Activated CD4-positive, alpha-beta T cell treated with anti-CD3 and anti-CD28 coated beads for 4 hours (primary cell): ENCODE measurements at places on chromosomes 16 and 17.

DNA sequence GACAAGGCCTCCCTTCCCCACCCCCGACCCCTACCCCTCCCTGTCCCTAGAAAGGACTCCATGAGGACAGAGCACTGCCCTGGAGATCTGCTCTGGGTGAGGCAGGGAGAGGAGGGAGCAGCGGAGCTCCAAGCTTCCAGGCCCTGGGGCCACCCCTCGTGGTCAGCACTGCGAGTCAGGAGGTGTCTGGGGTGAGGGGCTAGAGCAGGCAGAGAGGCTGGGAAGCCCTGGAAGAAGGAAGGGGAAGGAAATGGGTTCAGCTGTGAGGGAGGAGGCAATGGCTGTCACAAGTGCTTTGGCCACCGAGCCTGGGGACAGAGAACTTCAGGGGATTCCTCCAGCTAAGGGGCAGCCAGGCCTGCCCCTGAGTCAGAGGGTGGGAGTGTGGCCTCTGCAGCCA lies 28.2 kb upstream of the DNAI2 start:
- DNase-seq, result no peak

DNA sequence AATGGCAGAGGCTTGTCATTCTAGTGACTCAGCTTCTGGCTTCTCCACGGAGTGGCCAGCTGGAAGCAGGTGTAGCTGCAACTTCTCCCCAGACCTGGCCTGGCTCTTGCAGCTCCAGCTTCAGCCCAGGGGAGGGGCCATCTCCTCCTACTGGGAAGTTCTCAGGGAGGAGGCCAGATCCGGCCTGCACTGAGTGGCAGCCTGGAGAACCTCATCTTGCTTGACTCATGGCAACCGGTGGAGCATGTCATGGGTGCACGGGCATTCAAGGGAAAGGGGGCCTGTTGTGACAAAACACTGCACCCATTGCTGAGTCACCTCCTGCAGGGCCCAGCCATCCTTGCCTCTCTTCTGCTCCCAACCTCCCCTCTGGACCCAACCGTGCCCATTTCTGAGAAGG lies 273.9 kb upstream of the MAF start:
- no peak for DNase-seq

GRCh38 chr17:39306509-39307212 lies 80.9 kb upstream of the STAC2 start:
- no peak for DNase-seq

DNA sequence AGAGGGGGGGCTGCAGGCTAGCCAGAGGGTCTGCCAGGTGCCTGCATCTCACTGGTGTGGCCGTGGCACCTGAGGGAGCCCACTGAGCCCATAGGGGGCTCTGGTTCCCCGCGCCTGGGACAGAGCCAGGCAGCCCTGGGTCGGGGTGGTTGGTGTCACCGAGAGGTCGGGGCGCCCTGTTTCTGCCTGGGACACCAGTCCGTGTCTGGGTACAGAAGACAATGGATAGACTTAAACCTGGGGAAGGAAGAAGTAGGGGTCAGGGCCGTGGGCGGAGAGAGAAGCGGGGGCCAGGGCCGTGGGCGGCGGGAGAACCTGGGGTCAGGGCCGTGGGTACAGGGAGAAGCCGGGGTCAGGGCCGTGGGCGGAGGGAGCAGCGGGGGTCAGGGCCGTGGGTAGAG lies 3.0 kb downstream of the RFNG start:
- DNase-seq, result no peak
